GDM1 (cell line): ENCODE measurements at places on chromosomes 6 and 20.
A peak's percentile ranks its signal among the peaks of the same experiment; 100 is the strongest.

GRCh38 chr6:113562248-113562647 lies 294.9 kb upstream of the MARCKS start:
- no peak for DNase-seq

DNA sequence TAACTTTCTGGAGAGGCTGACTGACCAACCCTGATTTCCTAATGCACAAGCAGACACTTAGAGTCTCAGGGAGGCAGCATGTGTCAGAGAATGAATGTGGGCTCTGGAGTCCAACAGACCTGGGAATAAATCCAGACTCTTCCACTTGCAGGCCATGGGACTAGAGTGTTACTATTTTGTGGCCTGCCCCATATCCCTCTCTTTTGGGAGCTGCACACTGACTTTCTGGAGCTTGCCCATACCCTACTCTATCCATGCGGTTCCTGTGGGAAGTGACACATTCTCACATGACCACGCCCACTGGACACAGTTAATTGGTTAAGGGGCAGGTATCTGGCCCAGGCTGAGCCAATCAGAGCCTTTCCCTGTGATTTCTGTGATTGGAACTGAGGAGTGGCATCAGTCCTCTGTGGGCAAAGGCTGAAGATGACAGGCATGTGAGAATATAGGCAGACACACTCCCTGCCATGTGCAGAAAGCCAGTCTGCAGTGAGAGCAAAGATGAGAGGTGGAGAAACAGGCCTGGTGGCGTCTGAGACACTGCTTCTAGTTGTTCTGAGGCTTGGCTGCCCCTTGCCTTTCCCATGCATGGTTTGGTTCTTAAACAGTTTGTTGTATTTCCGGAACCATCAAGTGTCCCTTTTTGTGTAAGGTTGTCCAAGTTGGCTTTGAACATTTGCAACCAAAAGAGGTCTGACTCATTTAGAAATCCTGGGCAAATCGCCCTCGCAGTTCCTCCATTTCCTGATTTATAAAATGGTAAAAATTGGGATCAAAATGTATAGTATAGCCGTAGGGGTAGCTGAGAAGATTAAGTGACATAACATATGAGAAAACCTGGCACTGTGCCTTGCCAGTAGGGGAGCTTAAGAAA lies 125.6 kb downstream of the CDC5L start:
- no peak for DNase-seq

- no peak for DNase-seq
These were observed 441.4 kb downstream of the BCKDHB start for GRCh38 chr6:80547827-80548226.

- DNase-seq: no peak
These were observed 976.1 kb upstream of the MAP3K7 start for GRCh38 chr6:91562955-91563354.

DNA sequence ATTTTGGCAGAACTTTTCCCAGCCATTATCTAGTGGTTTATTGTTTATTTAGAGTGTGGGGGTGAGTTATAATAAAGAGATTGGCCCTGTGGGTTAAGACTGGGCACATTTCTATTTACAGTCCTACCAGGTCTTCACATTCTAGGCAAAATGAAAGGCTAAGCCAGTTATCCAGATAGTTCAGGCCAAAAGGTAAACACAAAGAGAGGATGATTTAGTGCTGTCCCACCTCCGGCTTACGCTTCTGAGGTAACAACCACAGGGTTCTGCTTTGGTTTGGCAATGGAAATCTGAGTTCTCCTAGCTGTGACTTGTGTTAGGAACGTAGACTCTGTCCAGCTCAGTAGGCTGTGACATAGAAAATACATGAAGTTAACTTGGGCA lies 50.3 kb upstream of the PTPRK start:
- no peak for DNase-seq

DNA sequence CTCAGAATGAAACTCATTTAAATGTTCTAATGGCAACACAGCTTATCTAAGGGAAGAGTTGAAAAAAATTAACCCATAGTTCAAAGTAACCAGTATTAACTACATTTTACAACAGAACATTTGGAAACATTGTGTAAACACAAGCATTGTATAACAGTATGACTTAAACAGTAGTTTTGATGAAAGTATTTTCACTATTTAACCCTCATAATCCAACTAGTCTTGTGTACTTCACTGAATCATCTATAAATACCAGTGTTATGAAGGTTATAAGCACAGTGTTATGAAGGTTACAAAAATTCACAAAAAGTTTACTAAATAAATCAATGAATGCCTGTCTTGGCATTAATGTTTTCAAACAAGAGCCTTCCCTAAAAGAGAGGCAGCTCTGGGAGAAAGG lies 66.5 kb downstream of the REV3L start:
- no peak for DNase-seq

DNA sequence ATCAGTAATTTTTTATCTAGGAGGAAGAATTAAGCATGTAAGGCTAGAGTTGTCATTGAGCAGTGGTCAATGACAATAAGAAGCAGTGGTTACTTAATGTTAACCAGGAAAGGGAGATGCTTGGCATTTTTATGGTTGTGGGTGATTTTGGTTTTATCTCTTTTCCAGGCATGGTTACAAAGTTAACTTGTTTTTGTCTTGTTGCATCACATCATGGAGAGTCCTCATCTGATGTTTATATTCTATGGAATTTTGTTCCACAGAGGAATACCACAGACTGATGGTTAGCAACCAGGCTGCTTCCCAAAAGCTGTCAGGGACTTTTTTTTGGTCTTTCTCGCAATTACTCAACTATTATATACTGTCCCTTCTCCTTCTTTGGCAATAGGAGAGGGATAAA lies 32.7 kb downstream of the OPRM1 start:
- no peak for DNase-seq

- no peak for DNase-seq
These were observed 70.9 kb upstream of the ASCC3 start for GRCh38 chr6:100952006-100952405.

GRCh38 chr6:56659721-56660380 lies 17.2 kb upstream of the DST start:
- no peak for DNase-seq

- DNase-seq: peak; percentile 31
These were observed 231.9 kb downstream of the PKHD1 start for GRCh38 chr6:51855310-51856082.

GRCh38 chr6:18359237-18359885 lies 27.8 kb upstream of the RNF144B start:
- DNase-seq: no peak

- no peak for DNase-seq
These were observed 426.3 kb upstream of the NOX3 start for GRCh38 chr6:155881826-155882526.
